ENCODE measurements at places on chromosomes 4 and X.

DNA sequence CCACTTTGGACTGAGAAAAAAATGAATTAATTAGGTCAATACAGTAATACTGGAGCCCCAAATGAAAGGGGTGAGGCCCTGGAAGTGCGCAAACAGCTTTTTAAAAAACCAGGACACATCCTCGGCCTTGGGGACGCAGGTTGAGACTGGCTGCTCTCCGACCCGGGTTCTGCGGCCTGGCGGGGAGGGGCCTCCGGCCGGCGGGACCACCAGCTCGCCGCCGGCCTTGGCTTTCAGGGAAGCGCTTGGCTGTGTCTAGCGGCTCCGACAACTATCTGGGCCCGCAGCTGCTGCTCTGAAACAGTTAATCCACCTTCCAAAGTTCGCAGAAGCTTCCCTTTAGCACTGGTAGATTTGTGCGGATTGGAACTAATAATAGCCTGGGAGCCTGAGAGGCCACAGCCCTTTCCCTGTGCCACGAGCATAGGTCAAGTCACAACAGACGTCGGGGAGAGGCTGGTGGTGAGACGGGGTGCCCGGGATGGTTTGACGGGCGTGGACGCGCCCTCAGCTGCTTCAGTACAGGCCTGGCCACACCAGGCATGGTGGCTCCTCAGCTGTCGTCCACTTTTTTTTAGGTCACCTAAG lies 1.1 kb upstream of the SEL1L3 start:
- peak overlapping the region; percentile 53 for H3K27ac ChIP-seq
- peaks cover 10% of the 10 kb centered on the region for H3K4me1 ChIP-seq
- H3K4me3 ChIP-seq = peak overlapping the region; percentile 31
- no peaks in the 10 kb centered on the region for H3K36me3 ChIP-seq
- H3K27me3 ChIP-seq = peaks cover 2% of the 10 kb centered on the region

DNA sequence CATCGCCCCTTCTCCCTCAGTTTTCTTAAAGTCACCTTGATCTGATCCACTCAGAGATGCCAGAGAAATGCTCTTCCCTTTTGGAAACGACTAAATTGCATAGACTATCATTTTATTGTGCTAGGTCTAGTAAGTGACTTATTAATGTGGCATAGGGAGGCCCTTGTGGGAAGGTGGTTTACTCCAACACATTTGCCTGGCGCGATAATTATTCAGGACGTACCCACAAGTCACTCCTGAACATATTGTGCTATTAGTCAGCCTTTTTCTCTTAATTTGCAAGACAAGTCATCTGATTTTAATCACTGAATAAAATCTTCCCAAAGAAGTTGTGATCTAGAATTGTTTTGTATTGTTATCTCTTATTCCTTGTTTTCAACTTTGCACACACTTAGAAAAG lies 7.6 kb downstream of the ENPEP start:
- H3K27me3 ChIP-seq = no peaks in the 10 kb centered on the region
- no peak overlapping the region for H3K4me3 ChIP-seq
- DNase-seq = no peak

DNA sequence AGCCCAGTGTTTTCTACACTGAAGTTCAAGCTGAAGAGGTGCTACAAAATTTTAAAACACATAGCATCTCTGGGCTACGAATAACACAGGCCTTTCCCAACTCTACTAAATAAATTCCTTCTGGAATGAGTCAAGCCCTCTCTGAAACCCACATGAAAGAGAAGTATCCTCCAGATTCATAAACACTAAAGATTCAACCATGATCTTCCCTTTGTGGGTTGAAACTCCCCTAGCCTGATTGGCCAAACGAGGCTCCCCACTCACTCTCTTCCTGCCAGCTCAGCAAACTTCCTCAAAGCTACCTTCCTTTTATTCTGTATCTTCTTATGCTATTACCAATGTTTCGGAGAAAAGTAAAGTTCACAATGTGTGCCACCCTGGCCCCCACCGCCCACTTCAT lies 95.4 kb downstream of the NKX6-1 start:
- H3K36me3 ChIP-seq = no peaks in the 10 kb centered on the region
- H3K27me3 ChIP-seq = no peaks in the 10 kb centered on the region
- no peak overlapping the region for H3K27ac ChIP-seq
- H3K4me1 ChIP-seq = no peaks in the 10 kb centered on the region
- no peak overlapping the region for H3K4me3 ChIP-seq

DNA sequence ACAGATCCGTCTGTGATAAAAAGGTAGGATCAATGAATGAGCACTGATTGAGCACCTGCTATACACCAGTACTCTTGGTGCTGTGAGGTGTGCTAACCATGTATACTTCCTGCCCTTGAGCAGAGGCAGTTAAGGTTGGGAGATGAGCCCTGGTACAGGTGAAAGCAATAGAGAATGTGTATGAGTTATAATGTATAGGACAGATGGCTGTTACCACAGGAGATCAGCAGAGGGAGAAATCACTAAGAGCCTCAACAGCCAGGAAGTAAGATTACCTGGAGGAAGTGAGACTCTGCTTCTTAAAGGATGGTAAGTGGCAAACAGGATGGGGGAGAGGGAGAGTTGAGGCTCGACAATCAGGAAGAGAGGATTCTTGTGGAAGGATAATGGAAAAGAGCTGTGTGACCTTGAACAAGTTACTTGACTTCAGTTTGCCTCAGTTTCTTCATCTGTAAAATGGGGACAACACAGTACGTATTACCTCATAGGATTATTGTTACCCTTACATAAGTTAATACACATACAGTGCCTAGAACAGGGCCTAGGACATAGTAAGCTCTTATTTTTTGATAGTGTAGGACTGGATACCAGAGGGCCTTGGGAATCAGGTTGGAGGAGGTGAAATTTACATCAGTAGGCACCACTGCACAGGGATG lies 9.1 kb downstream of the CXCR3 start:
- no peaks in the 10 kb centered on the region for H3K27me3 ChIP-seq
- H3K4me3 ChIP-seq = no peak overlapping the region
- H3K4me1 ChIP-seq = no peaks in the 10 kb centered on the region

DNA sequence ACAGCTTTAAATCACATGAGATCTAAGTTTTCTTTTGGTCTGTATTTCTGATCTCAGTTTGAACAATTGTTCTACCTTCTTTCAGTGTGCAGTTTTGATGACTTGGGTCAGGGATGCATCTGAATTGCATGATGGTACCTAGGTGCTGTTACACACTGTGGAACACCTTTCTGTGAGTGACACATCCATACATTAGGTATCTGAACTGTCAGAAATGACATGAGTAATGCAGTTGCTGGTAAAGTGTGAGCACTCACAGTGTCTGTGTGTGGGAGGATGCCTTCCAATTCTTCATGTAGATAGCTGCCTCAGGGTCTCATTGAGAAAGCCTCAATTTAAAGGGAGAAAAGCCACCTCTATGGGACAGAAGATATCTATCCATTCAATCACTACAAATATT lies 411.9 kb downstream of the PPARGC1A start:
- no peaks in the 10 kb centered on the region for H3K36me3 ChIP-seq
- no peak overlapping the region for H3K27ac ChIP-seq

GRCh38 chrX:22889819-22890218 lies 109.9 kb upstream of the DDX53 start:
- no peaks in the 10 kb centered on the region for H3K4me1 ChIP-seq
- H3K27ac ChIP-seq = no peak overlapping the region
- H3K36me3 ChIP-seq = no peaks in the 10 kb centered on the region
- H3K27me3 ChIP-seq = no peaks in the 10 kb centered on the region

DNA sequence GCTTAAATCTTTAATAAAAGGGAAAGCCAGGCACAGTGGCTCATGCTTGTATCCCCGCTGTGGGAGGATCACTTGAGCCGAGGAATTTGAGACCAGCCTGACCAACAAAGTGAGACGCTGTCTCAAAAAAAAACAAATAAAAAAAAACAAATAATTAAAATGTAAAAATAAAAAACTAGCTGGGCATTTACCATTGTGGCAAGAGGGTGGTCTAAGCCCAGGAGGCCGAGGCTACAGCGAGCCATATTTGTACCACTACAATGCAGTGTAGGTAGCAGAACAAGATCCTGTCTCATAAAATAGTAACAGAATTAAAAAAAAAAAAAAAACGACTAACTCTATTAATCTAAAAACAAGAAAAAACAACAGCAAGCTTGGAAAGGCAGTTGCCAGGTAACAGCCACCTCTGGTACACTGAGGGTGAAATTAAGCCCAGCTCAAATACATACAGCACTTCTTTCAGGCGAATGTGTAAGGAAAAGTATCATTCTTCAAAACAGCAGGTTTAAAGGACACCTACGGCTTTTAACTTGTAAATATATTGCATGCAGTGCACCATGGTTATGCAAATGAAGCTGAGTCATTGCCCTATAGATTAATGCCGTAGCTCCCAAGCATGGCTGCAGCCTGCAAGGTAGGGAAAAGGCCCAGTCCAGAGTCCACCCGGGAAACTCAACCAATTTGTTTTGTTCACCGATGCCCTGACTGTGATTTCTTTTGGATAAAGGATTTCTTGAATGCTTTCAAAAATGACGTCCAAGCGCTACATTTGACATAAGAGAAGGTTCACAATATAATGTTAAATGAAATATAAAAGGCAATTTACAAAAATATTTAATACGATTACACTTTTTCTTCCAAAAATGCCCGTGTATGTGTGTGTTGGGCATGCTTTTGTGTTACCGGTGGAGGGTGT lies 14.5 kb upstream of the TXLNG start:
- no peaks in the 10 kb centered on the region for H3K36me3 ChIP-seq
- peak; percentile 78 for DNase-seq
- H3K27me3 ChIP-seq = no peaks in the 10 kb centered on the region
- peak overlapping the region; percentile 90 for H3K27ac ChIP-seq

GRCh38 chrX:39629001-39629400 lies 468.8 kb downstream of the BCOR start:
- H3K27me3 ChIP-seq = no peaks in the 10 kb centered on the region
- no peaks in the 10 kb centered on the region for H3K36me3 ChIP-seq
- H3K27ac ChIP-seq = no peak overlapping the region
- no peaks in the 10 kb centered on the region for H3K4me1 ChIP-seq
- H3K4me3 ChIP-seq = no peak overlapping the region
- DNase-seq = peak; percentile 30

DNA sequence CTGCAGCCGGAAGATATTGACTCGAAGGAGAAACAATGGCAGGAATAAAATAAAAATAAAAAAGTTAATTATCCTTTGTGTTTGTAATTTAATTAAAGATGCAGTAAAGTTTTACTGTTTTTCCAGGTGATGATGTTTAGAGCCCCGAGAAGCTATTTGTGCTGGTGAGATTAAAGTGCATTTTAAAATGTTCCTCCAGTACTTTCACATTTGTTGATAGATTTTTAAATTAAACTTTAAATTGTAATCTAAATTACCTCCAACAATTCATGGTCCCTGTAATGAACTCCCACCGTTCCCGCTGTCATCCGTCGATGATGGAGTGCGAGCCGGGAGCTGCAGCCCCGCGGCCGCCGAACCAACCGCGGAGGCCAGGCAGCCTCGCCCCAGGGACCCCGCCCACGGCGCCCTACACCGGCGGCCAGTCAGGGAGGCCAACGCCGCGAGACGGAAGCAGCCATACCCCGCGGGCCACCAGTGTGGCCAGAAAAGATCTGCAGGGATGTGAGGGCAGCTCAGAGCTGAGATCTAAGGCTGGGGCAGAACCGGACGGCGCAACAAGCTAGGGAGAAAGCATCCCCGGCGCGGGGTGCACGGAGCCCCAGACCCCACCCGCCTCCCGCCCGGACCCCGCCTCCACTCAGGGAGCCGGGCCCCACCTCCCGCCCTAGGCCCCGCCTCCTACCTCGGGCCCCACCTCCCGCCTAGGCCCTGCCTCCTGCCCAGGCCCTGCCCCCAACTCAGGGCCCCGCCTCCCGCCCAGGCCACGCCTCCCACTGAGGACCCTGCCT lies 104.0 kb downstream of the FAM53A start:
- H3K27me3 ChIP-seq = peaks cover 13% of the 10 kb centered on the region
- no peaks in the 10 kb centered on the region for H3K36me3 ChIP-seq
- H3K4me1 ChIP-seq = peaks cover 11% of the 10 kb centered on the region
- DNase-seq = peak; percentile 92

DNA sequence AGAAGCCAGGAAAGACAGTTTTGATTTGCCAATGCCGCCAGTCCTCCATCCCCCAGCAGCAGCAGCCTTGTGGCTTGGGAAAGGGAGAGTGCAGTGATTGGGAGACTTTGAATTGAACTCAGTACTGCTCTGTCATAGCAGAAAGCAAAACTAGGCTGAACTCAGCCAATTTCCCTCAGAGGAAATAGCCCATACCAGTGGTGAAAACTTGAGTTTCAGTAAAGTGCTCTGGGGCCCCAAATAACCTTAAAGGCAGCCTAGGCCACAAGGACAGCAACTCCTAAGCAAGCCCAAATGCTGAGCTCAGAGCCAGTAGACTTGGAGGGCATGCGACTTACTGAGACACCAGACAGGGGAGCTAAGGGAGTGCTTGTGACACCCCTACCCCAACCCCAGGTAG lies 2.0 kb upstream of the PROM1 start:
- H3K27me3 ChIP-seq = peaks cover 51% of the 10 kb centered on the region
- no peak overlapping the region for H3K4me3 ChIP-seq
- H3K36me3 ChIP-seq = no peaks in the 10 kb centered on the region
- no peak for DNase-seq
- no peak overlapping the region for H3K27ac ChIP-seq

DNA sequence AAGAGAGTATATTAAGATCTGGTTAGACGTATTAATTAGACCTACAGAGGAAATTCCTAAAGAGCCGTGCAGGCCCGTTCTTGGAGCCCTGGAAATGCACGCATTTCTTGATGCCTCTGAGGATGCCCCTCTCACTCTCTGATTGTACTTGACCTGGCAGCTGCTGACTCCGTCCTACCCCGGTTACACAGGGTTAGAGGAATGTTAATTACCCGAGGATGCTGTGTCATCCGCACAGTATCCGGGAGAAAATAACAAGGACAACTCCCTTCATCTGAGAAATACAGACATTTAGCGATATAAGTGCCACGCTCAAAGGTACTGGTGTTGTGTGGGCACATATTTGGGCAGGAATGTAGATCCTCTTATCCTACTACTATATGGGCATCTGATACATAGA lies 404.6 kb upstream of the FAT1 start:
- no peaks in the 10 kb centered on the region for H3K36me3 ChIP-seq
- no peak for DNase-seq
- no peaks in the 10 kb centered on the region for H3K27me3 ChIP-seq
- no peak overlapping the region for H3K27ac ChIP-seq
- H3K4me3 ChIP-seq = no peak overlapping the region

GRCh38 chr4:1038948-1039492 lies 27.6 kb downstream of the FGFRL1 start:
- H3K4me1 ChIP-seq = peaks cover 37% of the 10 kb centered on the region
- no peak for DNase-seq
- no peaks in the 10 kb centered on the region for H3K36me3 ChIP-seq
- peak overlapping the region; percentile 91 for H3K27ac ChIP-seq

Data from hepatocyte (in vitro differentiated cells).